ENCODE measurements at places on chromosomes 13 and 19.

GRCh38 chr19:35011091-35011689 lies 11.1 kb downstream of the GRAMD1A start:
- no peak for DNase-seq

- DNase-seq: no peak
These were observed 50.8 kb downstream of the ZAR1L start for GRCh38 chr13:32264407-32264806.

DNA sequence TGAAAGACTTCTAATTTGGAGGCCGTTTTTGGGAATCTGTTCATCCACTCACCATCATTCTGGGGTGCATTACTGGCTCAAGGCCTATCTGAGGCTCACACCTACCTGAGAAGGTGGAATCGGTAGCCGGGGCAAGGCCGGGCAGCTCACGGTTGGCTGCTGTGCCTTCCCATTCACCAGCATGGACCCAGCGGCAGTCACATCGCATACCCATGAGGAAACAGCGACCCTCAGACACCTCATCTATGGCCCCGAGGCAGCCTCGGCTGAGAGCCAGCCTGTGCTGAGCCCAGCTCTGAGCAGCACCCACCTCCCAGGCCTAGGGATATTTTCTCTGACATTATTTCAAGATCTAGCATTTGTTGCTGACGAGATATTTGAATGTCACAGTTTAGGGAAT lies 130.5 kb downstream of the ATP11A start:
- no peak for DNase-seq

GRCh38 chr13:25657157-25657556 lies 285.4 kb downstream of the ATP8A2 start:
- DNase-seq: no peak

GRCh38 chr19:7507884-7508283 lies 8.0 kb upstream of the ZNF358 start:
- peak; percentile 35 for DNase-seq

GRCh38 chr19:13951799-13952153 lies 533 bp upstream of the DCAF15 start:
- DNase-seq: no peak

DNA sequence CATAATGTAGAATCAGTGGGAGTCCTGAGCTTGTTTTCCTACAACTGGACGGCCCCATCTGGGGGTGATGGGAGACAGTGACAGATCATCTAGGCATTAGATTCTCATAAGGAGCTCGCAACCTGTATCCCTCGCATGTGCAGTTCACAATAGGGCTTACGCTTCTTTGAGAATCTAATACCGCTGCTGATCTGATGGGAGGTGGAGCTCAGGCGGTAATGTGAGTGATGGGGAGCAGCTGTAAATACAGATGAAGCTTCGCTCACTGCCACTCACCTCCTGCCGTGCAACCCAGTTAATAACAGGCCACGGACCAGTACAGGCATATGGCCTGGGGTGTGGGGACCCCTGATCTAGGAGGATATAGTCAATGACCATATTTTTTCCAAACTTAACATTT lies 38.8 kb downstream of the RCBTB1 start:
- DNase-seq: no peak

GRCh38 chr13:46129955-46130618 lies 25.3 kb upstream of the CPB2 start:
- DNase-seq: no peak

DNA sequence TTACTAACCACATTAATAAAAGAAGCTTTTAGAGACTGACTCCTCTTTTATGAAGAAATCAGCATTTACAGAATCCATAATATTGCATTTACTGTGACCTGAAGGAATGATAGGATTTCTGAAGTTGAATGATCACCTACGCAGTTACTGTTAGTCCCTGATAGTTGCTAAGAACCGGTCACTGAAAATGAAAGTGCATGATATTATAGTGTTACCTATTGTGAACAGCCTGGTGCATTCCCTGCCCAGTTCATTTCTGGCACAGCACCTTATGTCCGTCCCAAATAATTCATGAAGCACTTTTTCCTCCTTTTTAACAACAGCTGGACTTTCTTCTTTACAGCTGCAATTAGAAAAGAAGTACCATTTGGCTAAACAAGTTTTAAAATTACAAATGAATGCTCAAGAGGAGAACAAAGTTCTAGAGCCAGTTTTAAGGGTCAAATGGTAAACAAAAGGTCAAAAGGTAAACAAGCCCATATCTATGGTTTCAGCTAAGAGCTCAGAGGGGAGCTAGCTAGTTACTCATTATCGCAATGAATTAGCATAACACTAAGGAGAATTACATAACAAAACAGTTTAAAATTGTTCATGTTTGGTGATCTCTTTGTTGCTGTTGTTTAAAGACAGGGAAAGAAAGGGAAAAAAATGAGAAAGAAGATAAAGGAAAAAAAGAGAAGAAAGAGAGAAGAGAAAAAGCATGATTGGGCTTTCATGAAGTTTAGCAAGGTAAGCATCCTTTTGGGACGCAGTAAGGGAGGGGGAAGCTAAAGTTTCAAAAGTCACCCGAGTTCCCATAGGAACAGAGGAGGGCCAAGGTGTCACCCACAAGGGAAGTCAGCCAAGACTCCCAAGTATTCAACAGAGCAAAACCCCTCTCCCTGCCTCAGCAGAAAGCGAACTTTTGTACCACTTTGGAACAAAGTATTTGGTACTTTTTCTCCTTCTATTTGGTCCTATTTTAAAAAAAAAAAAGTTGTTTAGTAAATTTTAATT lies 50.2 kb downstream of the FLT3 start:
- no peak for DNase-seq
